ENCODE measurements at places on chromosomes 16 and 17.

GRCh38 chr16:84643180-84643583, 5.1 kb upstream of the KLHL36 start:
- DNase-seq: peak; percentile 44

- no peak for DNase-seq
These were observed 21.1 kb upstream of the PHF12 start for GRCh38 chr17:28972437-28972836.

GRCh38 chr16:54031107-54031760, 255.4 kb downstream of the IRX3 start:
- DNase-seq: no peak

DNA sequence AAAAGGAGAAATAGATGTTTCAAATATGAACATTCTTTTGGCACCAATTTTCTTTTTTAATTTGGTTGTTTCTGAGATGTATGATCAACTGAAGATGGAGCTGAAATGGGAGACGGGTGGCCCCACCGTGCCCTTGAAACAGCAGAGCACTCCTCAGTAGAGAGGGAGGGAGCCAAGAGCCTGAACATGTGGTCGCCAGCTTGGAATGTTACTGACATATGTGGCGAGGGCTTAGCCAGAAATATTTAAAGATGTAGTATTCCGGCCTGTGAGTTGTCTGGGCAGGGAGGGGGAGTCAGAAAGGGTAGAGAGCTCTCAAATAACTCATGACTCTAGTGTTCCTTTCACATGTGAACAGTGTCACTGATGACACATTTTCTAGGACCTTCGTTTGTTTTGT, 13.3 kb upstream of the MRC2 start:
- DNase-seq: no peak

- DNase-seq: no peak
These were observed 119.2 kb downstream of the SKAP1 start for GRCh38 chr17:48310748-48311213.

- DNase-seq: no peak
These were observed 207.0 kb downstream of the UTP18 start for GRCh38 chr17:51467336-51467735.

- peak; percentile 28 for DNase-seq
These were observed 417.1 kb downstream of the TMEM114 start for GRCh38 chr16:8173111-8173644.

GRCh38 chr16:27450196-27450549, 48.2 kb downstream of the IL21R start:
- no peak for DNase-seq

GRCh38 chr17:2784864-2785263, 11.4 kb upstream of the RAP1GAP2 start:
- no peak for DNase-seq

DNA sequence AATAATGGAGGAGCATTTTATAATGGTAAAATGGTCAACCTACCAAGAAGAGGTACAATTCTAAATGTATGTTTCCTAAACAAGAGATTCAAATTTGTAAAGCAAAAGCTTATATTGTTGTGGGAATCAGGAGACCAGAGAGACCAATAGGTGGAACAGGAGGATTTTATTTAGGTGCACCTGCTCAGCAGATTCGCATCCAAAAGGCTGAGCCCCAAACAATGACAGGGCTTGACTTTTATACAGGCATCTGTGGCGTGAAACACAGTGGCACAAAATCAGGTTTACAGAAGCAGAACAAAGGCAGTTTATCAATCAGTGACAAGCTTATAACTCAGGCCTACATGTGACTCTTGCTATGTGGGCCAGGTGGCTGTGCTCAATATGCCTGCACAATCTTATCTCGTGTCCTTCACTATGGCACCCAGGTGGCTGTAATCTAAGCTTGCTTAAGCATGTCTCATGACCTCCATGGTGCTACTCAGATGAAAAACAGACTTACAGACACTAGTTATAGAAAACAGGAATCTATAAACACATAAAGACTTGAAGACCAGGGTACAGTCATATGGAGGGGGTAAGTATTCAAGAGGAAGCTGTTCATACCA, 780.2 kb upstream of the CA10 start:
- no peak for DNase-seq

- no peak for DNase-seq
These were observed 5.5 kb downstream of the CPSF4L start for GRCh38 chr17:73256220-73256619.

GRCh38 chr17:44338702-44339101, 6.4 kb upstream of the GRN start:
- peak; percentile 87 for DNase-seq

DNA sequence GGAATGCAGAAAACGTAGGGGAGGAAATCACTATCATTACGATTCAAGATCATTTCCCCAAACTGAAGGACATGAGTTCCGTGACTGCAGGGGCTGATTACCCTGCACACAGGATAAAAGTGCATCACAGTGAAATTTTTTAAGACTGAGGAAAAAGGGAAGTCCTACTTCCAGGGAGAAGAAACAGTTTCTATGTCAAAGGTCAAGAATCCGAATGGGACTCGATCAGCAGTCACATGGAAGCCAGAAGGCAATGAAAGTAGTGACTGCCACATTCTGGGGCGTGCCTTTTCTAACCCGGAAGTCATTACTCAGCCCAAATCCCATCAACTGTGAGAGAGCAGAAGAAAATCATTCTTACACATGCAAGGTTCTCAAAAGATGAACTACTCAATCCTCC, 12.1 kb downstream of the ZZEF1 start:
- DNase-seq: peak; percentile 90

- DNase-seq: no peak
These were observed 33.0 kb downstream of the COG7 start for GRCh38 chr16:23420011-23420410.

DNA sequence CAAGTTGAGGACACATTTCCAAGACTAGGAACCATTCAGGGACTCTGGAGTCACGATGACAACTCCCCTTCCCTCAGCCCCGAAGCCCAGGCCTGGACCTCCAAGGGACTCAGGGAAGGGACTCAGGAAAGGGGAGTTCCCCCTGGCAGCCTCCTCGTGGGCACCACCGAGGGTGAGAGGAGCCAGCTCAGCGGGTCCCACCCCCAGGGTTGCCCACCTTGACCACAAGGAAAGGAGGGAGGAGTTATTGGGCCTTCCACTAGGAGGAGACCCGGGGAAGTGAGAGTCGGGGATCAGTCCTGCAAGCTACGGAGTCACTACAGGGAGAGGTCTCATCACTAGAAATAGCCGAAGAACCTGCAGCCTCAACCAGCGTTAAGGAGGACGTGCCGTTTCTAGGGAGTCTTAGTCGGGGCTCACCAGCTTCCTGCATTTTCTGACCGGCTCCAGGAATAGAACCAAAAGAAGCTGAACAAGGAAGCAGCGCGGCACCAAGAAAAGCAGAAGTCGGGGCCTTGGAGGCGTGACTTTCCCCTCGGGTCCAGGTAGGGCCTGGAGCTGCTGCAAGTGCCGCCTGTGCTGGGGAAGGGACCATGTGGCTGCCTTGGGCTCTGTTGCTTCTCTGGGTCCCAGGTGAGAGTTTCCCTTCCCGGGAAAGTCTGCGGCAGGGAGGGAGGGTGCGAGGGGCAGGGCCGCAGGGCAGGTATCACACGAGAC, at the start of gene CD300A:
CD300A (plus strand) TSS at position 524 of the 717 bp plus-strand sequence; CDS start at position 594, 70 bp downstream.
- DNase-seq: peak; percentile 82

DNA sequence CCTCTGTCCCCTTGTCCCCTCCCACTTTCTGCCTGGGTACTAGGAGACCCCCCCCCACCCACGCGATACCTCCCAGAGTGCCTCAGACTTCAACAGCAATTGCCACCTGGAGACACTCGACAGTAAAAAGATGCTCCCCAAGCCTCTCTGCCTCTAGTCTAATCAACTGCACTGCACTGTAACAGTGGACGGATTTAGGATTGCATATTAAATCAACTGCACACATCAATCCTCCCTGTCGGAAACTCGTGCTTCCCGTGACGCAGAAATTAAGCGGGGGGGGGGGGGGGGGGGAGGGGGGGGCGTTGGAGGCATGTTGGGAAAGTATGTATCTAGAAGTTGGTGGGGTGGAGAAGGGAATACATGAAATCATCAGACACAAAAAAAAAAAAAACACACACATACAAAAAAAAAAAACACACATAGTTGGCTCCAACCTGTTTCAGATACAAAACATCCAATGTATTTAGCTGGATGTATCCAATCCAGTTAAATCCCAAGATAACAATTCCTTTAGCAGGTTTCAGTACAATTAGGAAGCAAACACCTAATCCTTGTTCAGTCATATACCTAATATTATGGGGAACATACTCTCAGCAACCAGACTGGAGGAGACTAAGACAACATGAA, 29.7 kb downstream of the FAM222B start:
- DNase-seq: peak; percentile 48
